ENCODE measurements at places on chromosomes 7 and 10.

GRCh38 chr10:126097558-126098225 lies 201.3 kb downstream of the FANK1 start:
- no peak for DNase-seq

DNA sequence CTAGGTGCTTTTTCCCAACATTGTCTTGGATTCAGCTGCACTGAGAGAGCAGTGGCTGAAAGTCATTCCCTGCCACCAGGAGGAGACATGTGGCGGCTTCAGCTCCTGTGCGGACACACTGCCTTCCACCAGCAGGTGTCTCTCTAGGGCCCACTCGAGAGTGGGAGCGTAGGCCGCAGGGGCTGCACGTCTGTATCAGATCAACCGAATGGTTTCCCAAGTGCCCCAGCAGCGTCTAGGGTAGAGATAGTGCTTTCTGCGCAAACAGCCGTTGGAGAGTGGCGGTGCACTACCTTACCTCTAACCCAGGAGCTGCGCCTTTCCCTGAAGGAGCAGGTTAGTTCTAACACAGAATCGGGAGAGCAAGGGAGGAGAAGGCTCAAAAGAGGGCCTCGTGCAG lies 31.7 kb downstream of the PAPOLB start:
- DNase-seq: peak; percentile 54

DNA sequence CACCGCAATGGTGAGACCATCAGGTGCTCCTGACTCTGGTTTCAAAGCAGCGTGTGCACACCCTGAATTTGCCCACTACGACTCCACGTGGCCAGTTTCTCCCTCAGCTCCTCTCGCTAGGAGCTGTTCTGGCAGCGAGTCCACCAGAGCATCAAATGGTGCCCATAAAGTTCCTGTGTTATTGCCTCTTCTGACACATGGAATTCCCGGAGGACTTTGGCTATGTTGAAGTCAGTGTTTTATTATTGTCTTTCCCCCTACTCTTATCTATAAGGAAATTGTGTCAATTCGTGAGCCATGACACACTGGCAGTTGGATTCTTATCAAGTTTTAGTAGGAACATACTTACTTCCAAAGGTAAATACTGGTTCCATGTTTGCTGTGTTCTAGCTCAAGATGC lies 53.9 kb upstream of the NPVF start:
- no peak for DNase-seq

- no peak for DNase-seq
Measured at GRCh38 chr10:33519130-33519860, 184.8 kb upstream of the NRP1 start.

All from inflammatory macrophage treated with lipopolysaccharide for 4 hours (primary cell).